ENCODE measurements at places on chromosomes 4 and X. TPM values are rescaled to one million over a fixed set of nuclear protein-coding genes. Genes with fewer than 3 reads are reported as not detected.

Gene MTNR1A
- 0.43 TPM for total RNA-seq

Gene DDX53
- not detected for total RNA-seq

Gene SLC34A2
- total RNA-seq = not detected

Gene SPANXN2
- total RNA-seq = not detected

Gene SPANXN3
- not detected for total RNA-seq

Gene PRKG2
- total RNA-seq = 0.37 TPM

Gene RPS6KA6
- total RNA-seq = 5.4 TPM

Gene OCRL
- 18.9 TPM for total RNA-seq

Gene KANTR
- total RNA-seq = 1.6 TPM

Gene SHROOM2
- 0.86 TPM for total RNA-seq

Gene DMD
- total RNA-seq = not detected

Gene MAGED4
- 9.8 TPM for total RNA-seq

Gene USP17L25
- total RNA-seq = not detected

Gene ETDB
- not detected for total RNA-seq

Gene SPIN4
- 6.9 TPM for total RNA-seq

Gene TLR1
- total RNA-seq = 0.22 TPM

Gene F11
- not detected for total RNA-seq

Gene VEGFD
- total RNA-seq = 0.20 TPM

Gene POLN
- total RNA-seq = 0.65 TPM

Gene AKAP14
- total RNA-seq = not detected

Gene CHRDL1
- not detected for total RNA-seq

Gene STATH
- total RNA-seq = not detected

Gene FAM184B
- 0.02 TPM for total RNA-seq

Gene UCP1
- total RNA-seq = not detected

Gene ABCD1
- 3.6 TPM for total RNA-seq

Gene UFSP2
- 11.3 TPM for total RNA-seq

Gene GC
- not detected for total RNA-seq

Gene GNRHR
- total RNA-seq = not detected

Gene SH2D1A
- not detected for total RNA-seq

Gene TCEAL3
- total RNA-seq = 17.1 TPM

Gene MAGEE2
- total RNA-seq = not detected

Gene SPANXA2
- 0.20 TPM for total RNA-seq

Gene ADAMTS3
- not detected for total RNA-seq

Gene ERAS
- 0.10 TPM for total RNA-seq

Gene PAGE5
- not detected for total RNA-seq

Gene NUDT11
- total RNA-seq = 2.7 TPM

Gene MFSD8
- total RNA-seq = 16.3 TPM

Gene HAND2
- total RNA-seq = 0.45 TPM

Gene TEX13D
- total RNA-seq = not detected

Gene CXCL5
- 28.1 TPM for total RNA-seq

Gene C4orf50
- not detected for total RNA-seq

Gene INTS12
- 14.9 TPM for total RNA-seq

Gene CLDN22
- not detected for total RNA-seq
